ENCODE measurements at places on chromosomes 11 and 22. TPM values are rescaled to one million over a fixed set of nuclear protein-coding genes. Genes with fewer than 3 reads are reported as not detected.

DNA sequence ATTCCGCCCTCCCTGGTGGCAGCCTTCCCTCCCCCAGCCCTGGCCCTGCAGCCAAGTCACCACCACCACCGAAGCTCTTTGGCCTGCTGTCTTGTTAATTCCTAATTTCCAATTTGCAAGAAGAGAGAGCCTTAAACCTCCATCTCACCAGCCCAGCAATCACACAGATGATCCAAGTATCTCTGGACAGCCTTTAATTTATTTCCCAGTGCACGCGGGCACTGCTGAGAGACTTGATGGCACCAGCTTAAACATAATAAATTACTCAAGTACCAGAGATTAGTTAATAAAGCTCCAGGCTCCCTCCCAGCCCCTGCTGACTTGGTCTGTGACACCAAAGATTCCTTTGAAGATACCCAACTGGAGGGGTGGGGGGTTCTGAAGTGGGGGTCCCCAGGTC lies 494.7 kb downstream of the BUD13 start:
- no peaks in the 10 kb centered on the region for H3K4me1 ChIP-seq
- no peak overlapping the region for H3K4me3 ChIP-seq
- DNase-seq: no peak

- H3K36me3 ChIP-seq: no peaks in the 10 kb centered on the region
- no peak overlapping the region for H3K4me3 ChIP-seq
- no peak overlapping the region for H3K27ac ChIP-seq
- no peak for DNase-seq
Observed at GRCh38 chr11:27468209-27468994, 4.2 kb downstream of the LGR4 start.

DNA sequence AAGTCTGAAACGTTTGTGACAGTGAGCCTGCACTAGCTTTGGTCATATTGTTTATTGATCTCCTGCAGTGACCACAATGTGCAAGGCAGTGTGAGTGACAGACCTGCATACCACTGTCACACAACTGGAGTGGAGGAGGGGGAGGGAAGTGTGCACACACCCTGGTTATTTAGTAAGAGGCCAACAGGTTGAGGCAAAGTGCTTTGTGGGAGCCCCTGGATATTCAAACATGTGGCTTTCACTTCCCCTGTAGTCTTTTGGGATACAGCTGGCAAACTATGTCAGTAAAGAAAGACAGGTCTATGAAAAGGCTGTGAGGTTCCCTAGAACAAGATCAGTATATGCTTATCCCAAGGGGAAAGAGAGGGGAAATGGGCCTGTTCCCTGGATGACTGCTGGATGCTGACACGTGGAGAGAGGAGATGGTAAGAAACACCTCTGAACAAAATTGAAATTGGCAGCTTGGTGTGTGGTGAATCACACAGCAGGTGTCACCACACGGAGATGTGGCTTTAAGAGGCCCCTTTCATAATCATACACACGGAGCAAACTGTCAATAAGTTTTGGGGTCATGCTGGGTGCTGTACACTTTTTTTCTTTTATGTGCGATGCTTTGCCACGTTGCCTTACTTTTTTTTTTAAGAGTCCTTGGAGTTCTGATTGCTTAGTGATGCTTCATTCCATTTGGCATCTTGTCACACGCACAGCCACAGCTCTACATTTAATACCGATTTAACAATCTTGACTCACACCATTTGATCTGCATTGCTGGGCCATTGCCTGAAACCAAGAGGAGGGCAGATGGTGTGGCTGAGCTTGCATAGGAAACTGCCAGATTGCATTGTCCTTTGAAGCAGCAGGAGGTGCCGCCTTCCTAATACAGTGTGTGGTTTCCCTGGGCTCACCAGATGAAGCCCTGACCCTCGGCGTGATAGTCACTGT lies 11.3 kb downstream of the OSBP2 start:
- H3K27me3 ChIP-seq: peaks cover 4% of the 10 kb centered on the region
- H3K4me3 ChIP-seq: no peak overlapping the region
- peaks cover 3% of the 10 kb centered on the region for H3K36me3 ChIP-seq

- peaks cover 12% of the 10 kb centered on the region for H3K4me1 ChIP-seq
- H3K27me3 ChIP-seq: no peaks in the 10 kb centered on the region
- no peak within 1 kb of the TSS for H3K4me3 ChIP-seq
- no peak within 1 kb of the TSS for H3K27ac ChIP-seq
- peaks cover 2% of the 10 kb centered on the region for H3K36me3 ChIP-seq
- peak; percentile 67 for DNase-seq
Observed at GRCh38 chr11:18588297-18589252, at the start of gene UEVLD. Gene UEVLD (minus strand): TSS chr11:18588734. CDS start chr11:18588654, 80 bp downstream.

- no peak overlapping the region for H3K4me3 ChIP-seq
- H3K27me3 ChIP-seq: no peaks in the 10 kb centered on the region
- peaks cover 14% of the 10 kb centered on the region for H3K36me3 ChIP-seq
Observed at GRCh38 chr11:95678988-95679387, 110.6 kb downstream of the FAM76B start.

DNA sequence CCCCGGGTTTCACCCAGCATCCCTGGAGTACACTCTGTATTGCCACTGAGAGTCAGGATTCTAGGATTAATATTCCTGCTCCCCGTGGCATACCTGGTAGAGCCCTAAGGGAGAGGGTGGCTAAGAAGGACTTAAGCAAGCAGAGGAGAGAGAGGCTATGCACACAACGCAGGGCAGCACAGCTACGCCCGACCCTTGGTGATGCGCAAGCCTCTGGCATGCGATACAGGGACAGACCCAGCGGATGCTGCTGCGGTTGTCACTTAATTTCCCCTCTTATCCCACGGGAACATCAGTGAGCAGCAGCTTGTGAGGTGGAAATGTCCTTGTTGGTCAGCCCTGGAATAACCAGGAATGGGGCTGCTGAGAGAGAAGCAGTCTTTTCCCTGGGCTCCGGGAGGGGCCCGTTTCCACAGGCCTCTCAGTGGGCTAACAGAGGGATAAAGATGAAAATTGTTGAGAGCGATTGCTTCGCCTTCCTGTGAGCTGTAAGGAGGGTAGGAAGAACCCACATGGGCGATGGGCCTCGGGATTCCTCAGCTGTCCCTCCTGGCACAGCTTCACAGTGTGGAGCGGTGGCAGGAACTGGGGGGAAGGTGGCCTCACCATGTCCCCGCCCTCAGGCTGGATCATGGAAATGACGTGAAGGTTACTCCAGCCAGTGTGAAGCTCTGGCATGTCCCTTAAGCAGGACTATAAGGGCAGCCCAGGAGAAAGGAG lies 48.4 kb upstream of the RAB1B start:
- no peaks in the 10 kb centered on the region for H3K27me3 ChIP-seq
- H3K4me3 ChIP-seq: no peak overlapping the region
- peaks cover 24% of the 10 kb centered on the region for H3K4me1 ChIP-seq
- DNase-seq: no peak
- H3K27ac ChIP-seq: no peak overlapping the region

- peak overlapping the region; percentile 94 for H3K27ac ChIP-seq
- peaks cover 17% of the 10 kb centered on the region for H3K36me3 ChIP-seq
- no peaks in the 10 kb centered on the region for H3K27me3 ChIP-seq
- DNase-seq: no peak
Observed at GRCh38 chr11:34915136-34916014, 804 bp downstream of the APIP start.

GRCh38 chr22:30045494-30045887 lies 34.8 kb upstream of the HORMAD2 start:
- H3K36me3 ChIP-seq: no peaks in the 10 kb centered on the region
- DNase-seq: no peak
- peaks cover 7% of the 10 kb centered on the region for H3K27me3 ChIP-seq
- no peak overlapping the region for H3K4me3 ChIP-seq

GRCh38 chr11:13223112-13223511 lies 54.5 kb upstream of the BMAL1 start:
- DNase-seq: no peak
- no peak overlapping the region for H3K4me3 ChIP-seq
- peaks cover 3% of the 10 kb centered on the region for H3K4me1 ChIP-seq
- no peaks in the 10 kb centered on the region for H3K36me3 ChIP-seq
- no peak overlapping the region for H3K27ac ChIP-seq
- peaks cover 9% of the 10 kb centered on the region for H3K27me3 ChIP-seq

DNA sequence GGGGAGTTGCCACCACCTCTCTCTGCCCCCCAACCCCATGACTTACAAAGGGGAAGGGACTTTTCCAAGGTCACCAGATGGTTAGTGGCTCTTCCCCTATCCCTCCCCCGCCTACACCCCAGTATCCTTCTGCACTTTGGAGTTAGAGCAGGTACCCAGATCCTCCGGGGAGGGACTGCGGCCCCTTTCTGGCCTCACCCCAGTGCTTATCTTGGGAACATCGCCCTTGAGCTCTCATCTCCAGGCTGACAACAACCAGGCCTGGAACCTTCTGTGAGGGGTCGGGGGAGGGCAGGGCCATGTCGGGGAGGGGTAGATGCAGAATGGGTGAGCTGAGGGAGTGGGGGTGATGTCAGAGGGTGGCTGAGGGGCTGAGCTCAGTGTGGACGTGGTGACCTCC lies 7.5 kb upstream of the NAALADL1 start:
- no peak overlapping the region for H3K4me3 ChIP-seq
- no peak for DNase-seq
- no peaks in the 10 kb centered on the region for H3K36me3 ChIP-seq
- H3K27ac ChIP-seq: no peak overlapping the region

GRCh38 chr11:120244476-120245365 lies 4.8 kb downstream of the POU2F3 start:
- H3K4me1 ChIP-seq: peaks cover 60% of the 10 kb centered on the region
- peaks cover 3% of the 10 kb centered on the region for H3K36me3 ChIP-seq
- peak; percentile 27 for DNase-seq
- H3K27ac ChIP-seq: no peak overlapping the region
- H3K4me3 ChIP-seq: no peak overlapping the region

The FOLR3 gene
- not detected for total RNA-seq

The CCDC87 gene
- 0.55 TPM for total RNA-seq

The CDHR5 gene
- not detected for total RNA-seq

The MUC6 gene
- not detected for total RNA-seq

The C11orf86 gene
- total RNA-seq: not detected

The CSF2RB gene
- total RNA-seq: 1.4 TPM
